ENCODE measurements at places on chromosomes 11 and 22. TPM values are rescaled to one million over a fixed set of nuclear protein-coding genes. Genes with fewer than 3 reads are reported as not detected.

DNA sequence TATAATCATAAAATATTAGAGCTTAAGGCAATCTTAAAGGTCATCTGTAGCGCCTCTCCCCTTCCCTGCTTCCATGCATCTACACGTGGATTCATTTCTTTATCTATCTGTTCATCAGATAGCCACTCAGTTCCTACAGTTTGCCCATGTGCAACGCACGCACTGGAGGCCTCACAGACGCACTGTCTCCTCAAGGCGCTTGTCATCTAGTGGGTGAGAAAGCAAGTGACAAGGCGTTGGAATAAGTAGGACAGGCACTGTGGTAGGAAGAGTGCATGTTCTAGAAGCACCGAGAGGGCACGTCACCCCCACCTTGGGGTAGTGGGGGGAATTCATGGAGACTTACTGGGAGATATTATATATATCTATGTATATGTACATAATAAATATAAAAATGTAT is 20.8 kb upstream of the JAM3 start:
- no peak for DNase-seq
- H3K27me3 ChIP-seq = no peaks in the 10 kb centered on the region
- H3K36me3 ChIP-seq = no peaks in the 10 kb centered on the region
- H3K4me1 ChIP-seq = peaks cover 27% of the 10 kb centered on the region

GRCh38 chr22:41181349-41182241 is 23.5 kb upstream of the L3MBTL2 start:
- no peak for DNase-seq
- H3K27ac ChIP-seq = no peak overlapping the region
- no peaks in the 10 kb centered on the region for H3K27me3 ChIP-seq
- no peaks in the 10 kb centered on the region for H3K4me1 ChIP-seq

DNA sequence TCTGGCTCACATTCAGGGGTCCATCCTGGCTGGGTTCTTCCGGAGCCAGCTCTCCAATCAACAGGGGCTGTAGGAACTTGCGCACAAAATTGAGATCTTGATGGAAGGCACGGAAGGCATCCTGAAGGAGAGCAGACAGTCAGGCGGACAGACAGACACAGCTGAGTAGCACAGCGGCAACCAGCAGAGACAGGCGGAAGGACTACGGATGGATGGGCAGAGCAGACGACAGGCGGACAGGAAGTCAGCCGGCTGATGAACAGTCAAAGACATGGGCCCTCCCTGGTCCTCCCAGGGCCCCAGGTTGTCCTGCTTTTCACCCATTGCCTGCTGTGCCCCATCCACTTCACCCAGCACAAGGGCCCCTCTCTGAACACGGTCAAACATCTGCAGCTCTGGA is 11.3 kb downstream of the FADS3 start:
- DNase-seq = no peak
- H3K4me1 ChIP-seq = no peaks in the 10 kb centered on the region
- H3K4me3 ChIP-seq = no peak overlapping the region
- no peak overlapping the region for H3K27ac ChIP-seq
- H3K27me3 ChIP-seq = no peaks in the 10 kb centered on the region

GRCh38 chr11:103358251-103358650 is 249.0 kb downstream of the DYNC2H1 start:
- H3K4me1 ChIP-seq = no peaks in the 10 kb centered on the region
- H3K27ac ChIP-seq = no peak overlapping the region
- no peaks in the 10 kb centered on the region for H3K36me3 ChIP-seq

GRCh38 chr22:23754220-23754919 is at the start of gene VPREB3:
VPREB3 (minus strand) TSS chr22:23754425; CDS start chr22:23754363, 62 bp downstream.
- no peak within 1 kb of the TSS for H3K4me3 ChIP-seq
- DNase-seq = no peak
- no peak within 1 kb of the TSS for H3K27ac ChIP-seq

DNA sequence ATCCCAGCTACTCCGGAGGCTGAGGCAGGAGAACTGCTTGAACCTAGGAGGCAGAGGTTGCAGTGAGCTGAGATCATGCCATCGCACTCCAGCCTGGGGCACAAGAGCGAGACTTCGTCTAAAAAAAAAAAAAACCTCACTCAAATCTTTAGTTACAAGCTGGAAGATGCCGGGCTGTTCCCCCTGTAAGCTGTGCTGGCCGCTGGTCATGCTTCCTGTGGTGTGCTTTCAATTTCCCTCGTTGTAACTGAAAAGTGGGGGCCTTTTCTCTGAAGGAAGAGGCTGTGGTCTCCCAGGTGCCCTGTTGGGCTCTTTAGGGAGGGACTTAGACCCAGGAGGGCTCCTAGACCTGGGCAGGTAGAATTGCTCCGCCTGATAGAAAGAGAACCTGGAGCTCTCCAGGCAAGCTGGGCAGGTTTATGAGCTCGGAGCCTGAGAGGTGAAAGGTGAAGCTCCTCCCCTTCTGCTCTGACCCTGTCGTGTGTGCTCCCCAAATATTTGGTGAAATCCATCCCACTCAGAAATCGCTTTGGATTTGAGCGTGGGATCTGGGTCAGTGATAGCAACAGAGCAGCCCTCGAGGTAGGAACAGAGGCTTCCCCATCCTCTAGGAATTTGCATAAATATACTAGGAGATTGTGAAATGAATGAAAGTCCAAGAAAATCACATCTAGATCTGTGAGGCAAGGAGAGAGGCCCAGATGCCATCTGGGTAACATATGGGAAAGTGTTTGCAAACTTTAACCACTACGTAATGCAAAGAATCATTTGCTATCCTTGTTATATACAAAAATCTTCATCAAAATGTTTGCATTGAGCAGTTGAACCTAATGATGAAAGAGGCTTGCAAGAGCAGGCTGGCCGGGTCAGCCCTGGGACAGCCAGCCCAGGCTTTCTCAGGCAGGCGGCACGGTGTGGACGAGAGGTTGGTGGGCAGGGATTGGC is 154.3 kb downstream of the FBXO7 start:
- no peak overlapping the region for H3K4me3 ChIP-seq
- peaks cover 14% of the 10 kb centered on the region for H3K4me1 ChIP-seq
- H3K27ac ChIP-seq = no peak overlapping the region

APOBEC3B gene
- 12.1 TPM for total RNA-seq

Measured in activated CD8-positive, alpha-beta T cell treated with anti-CD3 and anti-CD28 coated beads, Interleukin-2, amount 10 ng/mL, durations not matched to agents 7 days and 5 days (primary cell).